ENCODE measurements at places on chromosomes 7 and 10.

DNA sequence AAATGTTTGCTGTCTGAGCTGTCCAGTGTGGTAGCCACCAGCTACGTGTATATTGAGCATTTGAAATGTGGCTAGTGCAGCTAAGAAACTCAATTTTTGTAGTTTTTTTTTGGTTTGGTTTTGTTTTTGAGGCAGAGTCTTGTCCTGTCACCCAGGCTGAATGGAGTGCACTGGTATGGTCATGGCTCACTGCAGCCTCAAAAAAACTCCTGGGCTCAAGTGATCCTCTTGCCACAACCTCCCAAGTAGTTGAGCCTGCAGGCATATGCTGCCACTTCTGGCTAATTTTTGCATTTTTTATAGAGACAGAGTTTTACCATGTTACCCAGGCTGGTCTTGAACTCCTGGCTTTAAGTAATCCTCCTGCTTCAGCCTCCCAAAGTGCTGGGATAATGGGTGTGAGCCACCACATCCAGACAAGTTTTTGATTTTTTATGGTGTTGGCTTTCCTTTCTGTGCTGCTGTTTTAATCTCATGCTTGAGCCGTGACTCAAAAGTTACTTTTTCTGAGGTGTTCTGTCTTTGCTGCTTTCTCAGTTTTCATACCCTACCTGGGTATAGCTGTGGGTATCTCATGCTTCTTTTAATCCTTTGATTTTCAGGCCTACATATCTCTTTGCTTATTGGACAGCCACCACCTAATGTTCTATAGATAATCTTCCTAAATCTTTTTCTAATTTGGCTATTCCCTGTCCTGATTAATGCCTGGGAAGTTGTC, 16.0 kb downstream of the WAC start:
- no peak for DNase-seq

GRCh38 chr7:83796760-83797159, 147.8 kb upstream of the SEMA3E start:
- DNase-seq = no peak

- no peak for DNase-seq
Measured at GRCh38 chr10:123759501-123760031, 93.4 kb downstream of the GPR26 start.

- no peak for DNase-seq
Measured at GRCh38 chr10:78820007-78820362, 248.8 kb upstream of the ZMIZ1 start.

- DNase-seq = no peak
Measured at GRCh38 chr7:131619336-131620305, 63.2 kb upstream of the PODXL start.

Measured in SW 1271 (cell line).